Pons (tissue), 1 donor: ENCODE measurements at places on chromosomes 5 and 9.

- no peak for DNase-seq
Observed at GRCh38 chr5:93592883-93593282, 9.9 kb downstream of the NR2F1 start.

DNA sequence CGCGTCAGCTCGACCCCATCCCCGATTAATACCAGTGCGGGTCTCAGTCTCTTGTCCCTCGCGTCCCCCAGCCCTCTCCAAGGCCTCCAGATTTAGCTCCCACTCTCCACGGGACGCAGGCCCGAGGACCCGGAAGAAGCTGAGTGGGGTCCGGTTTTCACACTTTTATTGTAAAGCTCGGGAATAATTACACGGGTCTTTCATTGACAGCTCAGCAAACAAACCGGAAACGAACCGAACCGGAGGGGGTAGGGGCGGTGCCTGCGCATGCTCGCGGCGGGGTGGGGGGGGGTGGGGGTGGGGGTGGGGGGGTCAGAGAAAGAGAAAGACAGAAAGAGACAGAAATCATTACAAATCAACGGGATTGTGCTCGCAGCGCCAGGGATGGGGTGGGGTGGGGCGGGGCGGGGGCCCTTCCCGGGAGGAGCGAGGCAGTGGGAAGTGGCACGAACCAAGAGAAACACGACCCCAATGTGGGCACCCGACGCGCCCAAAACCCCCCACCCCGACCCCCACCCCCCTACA lies 27.9 kb downstream of the PCDH1 start:
- peak; percentile 73 for DNase-seq

- no peak for DNase-seq
Observed at GRCh38 chr9:113281356-113281755, 5.9 kb downstream of the PRPF4 start.

DNA sequence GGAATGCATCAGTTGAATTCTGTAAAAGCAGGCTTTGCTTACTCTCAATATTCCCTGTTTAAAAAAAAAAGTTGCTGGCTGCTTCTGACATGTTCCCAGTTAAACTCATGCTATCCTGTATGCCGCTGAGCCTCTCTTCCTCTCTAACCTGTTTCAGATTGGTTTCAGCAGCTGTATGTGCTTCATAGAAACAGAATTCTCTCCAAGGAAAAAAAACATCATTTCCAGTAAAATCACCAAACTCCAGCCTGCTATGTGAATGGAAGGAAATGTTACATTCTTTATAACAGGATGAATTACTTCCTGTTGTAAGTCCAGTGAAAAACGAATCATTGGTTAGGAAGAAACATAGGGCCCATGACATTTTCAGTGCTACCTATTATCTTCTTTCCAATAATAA lies 25.7 kb upstream of the KCNV2 start:
- DNase-seq: no peak

- DNase-seq: no peak
Observed at GRCh38 chr9:101635473-101635872, 40.7 kb upstream of the PPP3R2 start.

GRCh38 chr5:129905473-129906176 lies 1.4 kb downstream of the CHSY3 start:
- DNase-seq: no peak

GRCh38 chr5:140988100-140988499 lies 21.8 kb downstream of the PCDHAC2 start:
- DNase-seq: no peak

DNA sequence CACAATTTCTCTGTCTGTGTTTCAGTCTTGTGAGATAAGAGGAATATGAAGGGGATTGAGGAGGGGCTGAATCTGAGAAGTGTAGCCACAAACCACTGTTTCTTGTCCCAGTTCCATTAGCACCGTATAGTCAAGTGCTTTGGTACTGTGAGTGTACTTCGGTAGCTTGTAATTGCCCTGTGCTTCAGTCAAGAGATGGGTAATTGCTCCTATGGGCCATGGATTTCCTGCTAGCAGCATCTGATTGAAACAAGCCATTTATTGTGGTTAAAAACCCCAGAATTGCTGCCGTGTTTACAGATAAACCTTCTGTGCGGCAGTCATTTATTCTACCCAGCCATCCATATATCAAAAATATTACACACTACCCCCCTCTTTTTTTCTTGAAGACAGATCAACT lies 98.6 kb downstream of the MAT2B start:
- no peak for DNase-seq

DNA sequence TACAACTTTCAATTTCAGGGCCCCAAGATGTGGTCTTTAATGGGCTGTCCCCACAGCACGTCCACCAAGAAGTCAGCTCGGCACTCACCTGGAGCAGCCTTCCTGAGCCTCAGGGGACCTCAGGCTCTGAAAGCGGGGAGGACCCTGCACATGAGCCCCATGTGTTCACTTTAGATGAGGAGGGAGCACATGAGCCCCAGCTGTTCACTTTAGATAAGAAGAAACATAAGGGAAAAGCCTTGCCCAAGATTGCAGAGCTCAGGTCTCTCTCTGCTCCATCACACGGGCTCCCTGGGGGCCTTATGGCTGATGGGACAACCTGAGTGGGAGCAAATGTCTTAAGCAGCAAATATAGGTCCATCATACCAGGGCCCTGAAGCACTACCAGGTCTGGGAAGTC lies 56.4 kb downstream of the NIPSNAP3B start:
- DNase-seq: no peak

- DNase-seq: peak; percentile 44
Observed at GRCh38 chr5:170183816-170184687, 48.7 kb upstream of the C5orf58 start.

GRCh38 chr5:978054-978453 lies 30.5 kb upstream of the NKD2 start:
- no peak for DNase-seq

DNA sequence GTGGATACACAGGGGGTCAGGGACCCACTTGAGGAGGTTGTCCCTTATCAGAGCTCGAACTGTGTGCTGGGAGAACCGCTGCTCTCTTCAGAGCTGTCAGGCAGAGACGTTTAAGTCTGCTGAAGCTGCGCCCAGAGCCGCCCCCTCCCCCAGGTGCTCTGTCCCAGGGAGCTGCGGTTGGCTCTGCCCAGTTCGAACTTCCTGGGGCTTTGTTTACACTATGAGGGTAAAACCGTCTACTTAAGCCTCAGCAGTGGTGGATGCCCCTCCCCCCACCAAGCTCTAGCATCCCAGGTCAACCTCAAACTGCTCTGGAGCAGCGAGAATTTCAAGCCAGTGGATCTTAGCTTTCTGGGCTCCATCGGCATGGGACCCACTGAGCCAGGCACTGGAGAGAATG lies 15.9 kb downstream of the SRD5A1 start:
- no peak for DNase-seq

DNA sequence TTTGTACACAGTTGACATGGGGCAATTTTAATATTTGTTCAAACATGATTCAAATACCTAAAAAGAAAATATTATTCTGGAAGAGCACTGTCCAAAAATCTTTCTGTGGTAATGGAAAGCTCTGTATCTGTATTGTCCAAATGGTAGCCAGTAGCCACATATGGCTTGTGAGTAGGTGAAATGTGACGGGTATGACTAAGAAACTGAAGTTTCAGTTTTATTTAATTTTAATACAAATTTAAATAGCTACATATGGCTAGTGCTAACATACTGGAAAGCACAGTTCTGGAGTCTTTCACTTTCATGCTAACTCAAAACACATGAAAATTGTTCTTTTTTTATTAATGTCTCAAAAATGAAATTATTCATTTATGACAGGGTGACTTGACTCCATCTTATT lies 132.6 kb downstream of the PLK2 start:
- no peak for DNase-seq

DNA sequence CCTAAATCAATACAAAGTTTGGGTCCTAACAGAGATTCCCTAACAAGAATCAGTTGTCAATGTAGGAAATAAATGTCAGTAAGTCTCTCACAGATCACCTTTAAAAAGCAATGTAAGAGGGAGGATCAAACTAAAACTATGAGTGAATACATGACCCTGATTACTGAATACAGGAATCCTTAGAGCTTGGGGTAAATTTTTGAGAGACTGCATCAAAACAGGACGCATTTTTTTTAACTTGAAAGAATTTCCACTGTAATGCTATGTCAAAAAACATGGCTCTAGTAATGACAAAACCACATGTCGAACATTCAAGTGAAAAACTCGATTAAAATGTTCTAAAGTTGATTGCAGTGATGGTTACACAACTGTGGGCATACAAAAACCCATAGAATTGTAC lies 21.9 kb downstream of the ZDHHC21 start:
- no peak for DNase-seq

DNA sequence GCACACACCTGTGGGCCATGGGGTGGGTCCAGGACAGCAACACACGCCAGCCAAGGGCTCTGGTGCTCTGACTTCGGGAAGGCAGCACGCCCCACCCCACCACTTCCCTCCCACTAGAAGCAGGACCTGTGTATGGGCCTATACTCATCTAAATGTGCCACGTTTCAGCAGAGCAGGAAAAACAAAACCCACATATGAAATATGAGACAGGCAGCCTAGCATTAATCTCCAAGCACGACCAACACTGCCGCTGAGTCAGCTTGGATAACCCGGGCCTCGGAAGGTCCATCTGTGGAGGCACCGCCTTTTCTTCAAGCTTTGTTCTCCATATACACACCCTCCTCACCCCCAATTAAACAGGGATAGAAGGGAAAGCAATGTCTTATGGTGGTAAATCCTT lies 203.1 kb downstream of the ROR2 start:
- DNase-seq: no peak

DNA sequence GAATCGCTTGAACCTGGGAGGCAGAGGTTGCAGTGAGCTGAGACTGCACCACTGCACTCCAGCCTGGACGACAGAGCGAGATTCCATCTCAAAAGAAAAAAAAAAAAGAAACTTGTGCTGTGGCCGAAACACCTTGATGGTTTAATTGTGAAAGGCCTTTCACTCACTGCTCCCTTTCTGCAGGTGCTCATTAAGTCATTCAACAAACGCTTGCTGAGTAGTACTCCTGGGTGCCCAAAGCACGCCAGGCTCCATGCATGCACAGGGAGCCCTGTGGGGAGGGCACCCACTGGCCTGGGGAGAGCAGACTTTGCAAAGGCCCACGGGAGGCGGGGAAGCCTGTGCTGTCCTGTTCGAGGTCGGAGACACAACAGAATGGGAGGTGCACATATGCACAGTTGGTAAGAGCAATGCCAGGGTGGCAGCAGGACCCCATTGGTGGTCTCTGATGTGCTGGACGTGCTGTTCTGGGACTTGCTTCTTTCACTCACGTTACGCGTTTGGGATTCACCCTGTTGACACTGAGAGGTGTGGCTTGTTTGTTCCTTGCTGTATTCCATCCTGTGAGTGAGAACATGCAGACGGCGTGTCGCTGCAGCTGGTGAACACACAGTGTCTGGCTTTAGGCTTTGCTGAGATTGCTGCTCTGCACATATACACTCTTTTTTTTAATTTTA lies 3.0 kb upstream of the ENTPD2 start:
- no peak for DNase-seq
